ENCODE measurements at places on chromosomes 2 and 18. TPM values are rescaled to one million over a fixed set of nuclear protein-coding genes. Genes with fewer than 3 reads are reported as not detected.

CYTIP gene
- total RNA-seq, result not detected

MLPH gene
- total RNA-seq, result 327 TPM

KCNG2 gene
- not detected for total RNA-seq

FAM237A gene
- not detected for total RNA-seq

TEX44 gene
- not detected for total RNA-seq

MSTN gene
- total RNA-seq, result not detected

SESTD1 gene
- 16.3 TPM for total RNA-seq

STRADB gene
- total RNA-seq, result 20.5 TPM

LOXL3 gene
- 0.50 TPM for total RNA-seq

CAD gene
- 55.7 TPM for total RNA-seq

TMEM247 gene
- total RNA-seq, result not detected

KANSL3 gene
- 21.7 TPM for total RNA-seq

Measured in A549 treated with Mapracorat at 1 μM for 4 hours (cell line).